Naive B cell (primary cell): ENCODE measurements at places on chromosomes 1 and 21. TPM values are rescaled to one million over a fixed set of nuclear protein-coding genes. Genes with fewer than 3 reads are reported as not detected.
A peak's percentile ranks its signal among the peaks of the same experiment; 100 is the strongest.

LRRIQ3 gene
- 9.9 TPM for polyA plus RNA-seq

DNA sequence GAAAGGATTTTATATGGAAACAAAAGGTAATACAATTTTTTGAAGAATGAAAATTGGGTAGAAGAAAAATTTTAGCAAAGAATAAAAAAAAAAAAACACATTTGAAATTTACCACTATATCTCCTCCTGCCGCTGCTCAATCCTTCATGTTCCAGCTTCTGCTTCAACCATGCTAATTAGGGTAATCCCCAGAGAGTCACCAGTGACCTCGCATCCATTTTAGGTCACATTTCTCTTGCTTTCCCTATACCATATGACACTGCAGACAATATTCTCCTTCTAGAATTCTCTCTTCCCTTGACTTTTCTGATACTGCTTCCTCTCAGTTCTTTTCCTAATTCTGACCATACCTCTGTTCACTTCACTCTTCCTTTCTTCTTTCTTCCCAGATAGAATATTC is 237.1 kb downstream of the USH2A start:
- DNase-seq = no peak
- H3K36me3 ChIP-seq = no peaks in the 10 kb centered on the region
- H3K4me3 ChIP-seq = no peak overlapping the region
- no peaks in the 10 kb centered on the region for H3K4me1 ChIP-seq
- H3K27ac ChIP-seq = no peak overlapping the region

ZNF648 gene
- not detected for polyA plus RNA-seq

- peaks cover 14% of the 10 kb centered on the region for H3K4me1 ChIP-seq
- no peaks in the 10 kb centered on the region for H3K36me3 ChIP-seq
- no peak overlapping the region for H3K27ac ChIP-seq
- peaks cover 11% of the 10 kb centered on the region for H3K27me3 ChIP-seq
- DNase-seq = no peak
Measured at GRCh38 chr1:152160576-152160975, 1.5 kb upstream of the RPTN start.

GRCh38 chr1:6118415-6118814 is 61.7 kb downstream of the CHD5 start:
- H3K36me3 ChIP-seq = no peaks in the 10 kb centered on the region
- no peak overlapping the region for H3K27ac ChIP-seq
- DNase-seq = no peak
- no peak overlapping the region for H3K4me3 ChIP-seq
- peaks cover 2% of the 10 kb centered on the region for H3K27me3 ChIP-seq
- H3K4me1 ChIP-seq = no peaks in the 10 kb centered on the region

PRKAB2 gene
- polyA plus RNA-seq = not detected

SLFNL1 gene
- polyA plus RNA-seq = 0.21 TPM

- H3K27me3 ChIP-seq = no peaks in the 10 kb centered on the region
- no peak overlapping the region for H3K27ac ChIP-seq
- peaks cover 6% of the 10 kb centered on the region for H3K4me1 ChIP-seq
- H3K36me3 ChIP-seq = no peaks in the 10 kb centered on the region
Measured at GRCh38 chr1:56566994-56567393, 12.4 kb downstream of the PLPP3 start.

DNA sequence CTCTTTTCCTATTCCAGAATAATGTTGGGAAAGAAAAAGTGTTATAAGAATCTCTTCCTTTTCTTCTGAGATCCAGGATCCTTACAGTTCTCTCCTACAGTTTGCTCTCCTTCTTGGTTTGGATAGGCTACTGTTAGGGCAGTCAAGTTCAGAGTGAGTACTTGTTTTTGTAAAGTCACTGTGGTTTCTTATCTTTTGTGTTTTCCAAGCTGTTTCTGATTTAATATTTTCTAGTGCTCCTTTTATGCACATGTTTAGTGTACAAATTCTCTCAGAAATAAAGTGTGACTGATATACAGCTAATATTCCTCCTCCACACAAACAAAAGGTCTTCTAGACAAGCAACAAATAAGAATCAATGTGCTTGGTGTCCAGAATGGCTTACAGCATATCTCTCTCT is 107.7 kb downstream of the BACH1 start:
- no peak overlapping the region for H3K27ac ChIP-seq
- DNase-seq = no peak
- no peak overlapping the region for H3K4me3 ChIP-seq
- no peaks in the 10 kb centered on the region for H3K27me3 ChIP-seq

GRCh38 chr21:45914321-45914845 is 67.2 kb upstream of the COL6A1 start:
- H3K36me3 ChIP-seq = no peaks in the 10 kb centered on the region
- no peak overlapping the region for H3K4me3 ChIP-seq
- H3K27ac ChIP-seq = no peak overlapping the region
- no peaks in the 10 kb centered on the region for H3K4me1 ChIP-seq
- H3K27me3 ChIP-seq = no peaks in the 10 kb centered on the region

DNA sequence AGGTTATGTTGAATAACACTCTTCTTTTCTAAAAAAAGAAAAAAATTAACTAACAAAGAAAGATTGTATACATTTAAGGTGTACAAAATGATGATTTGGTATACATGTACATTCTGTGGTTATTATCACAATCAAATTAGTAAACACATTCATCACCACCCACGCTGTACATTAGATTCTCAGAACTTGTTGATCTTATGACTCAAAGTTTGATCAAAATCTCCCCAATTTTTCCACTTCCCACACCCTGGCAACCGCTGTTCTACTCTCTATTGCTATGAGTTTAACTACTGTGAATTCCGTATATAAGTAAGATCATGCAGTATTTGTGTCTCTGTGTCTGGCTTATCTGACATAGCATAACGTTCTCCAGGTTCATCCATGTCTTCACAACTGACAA is 469.5 kb upstream of the CHRM3 start:
- no peaks in the 10 kb centered on the region for H3K4me1 ChIP-seq
- no peaks in the 10 kb centered on the region for H3K27me3 ChIP-seq
- H3K4me3 ChIP-seq = no peak overlapping the region
- no peak overlapping the region for H3K27ac ChIP-seq
- DNase-seq = no peak

RIPPLY3 gene
- polyA plus RNA-seq = not detected

DNA sequence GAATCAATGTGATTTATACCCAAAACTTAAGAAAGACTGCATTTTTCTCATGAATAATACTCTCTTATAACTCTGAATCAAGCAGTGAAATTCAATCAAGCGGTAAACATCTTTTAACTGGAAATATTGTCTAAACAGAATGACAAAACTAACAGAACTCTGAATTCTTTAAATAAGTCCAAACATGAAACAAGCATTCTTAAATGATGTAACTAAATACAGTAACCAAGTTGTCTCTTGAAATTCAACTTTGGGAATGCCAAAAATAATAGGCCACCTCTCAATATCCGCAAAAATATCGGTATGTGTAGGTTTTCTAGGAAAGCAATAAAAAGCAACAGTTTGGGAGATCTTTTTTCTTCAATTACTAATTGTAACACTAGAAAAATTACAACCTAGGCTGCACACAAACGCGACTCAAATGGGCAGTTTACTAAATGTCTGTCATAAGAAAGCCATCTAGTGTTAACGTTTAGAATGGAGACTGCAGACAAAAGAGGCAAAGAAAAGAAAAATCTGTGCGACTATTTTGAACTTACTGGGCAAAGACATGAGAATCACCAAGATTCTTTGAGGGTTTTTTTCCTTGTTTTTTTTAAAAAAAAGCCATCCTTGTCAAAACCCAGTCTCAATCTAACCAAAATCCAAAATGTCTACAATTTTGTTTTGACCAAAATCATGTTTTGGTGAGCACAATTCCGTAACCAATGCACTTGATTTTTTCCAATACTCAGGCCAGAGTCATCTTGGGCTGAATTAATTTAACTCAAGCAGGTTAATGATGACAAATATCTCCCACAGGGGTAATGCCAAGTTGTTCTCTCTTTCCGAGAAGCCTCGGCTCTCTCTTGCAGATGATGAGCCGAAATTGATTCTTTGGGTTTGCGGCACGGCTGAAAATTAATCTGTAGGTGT is 1.3 kb downstream of the SIPA1L2 start:
- peak overlapping the region; percentile 90 for H3K4me3 ChIP-seq
- no peaks in the 10 kb centered on the region for H3K36me3 ChIP-seq
- peaks cover 59% of the 10 kb centered on the region for H3K27me3 ChIP-seq

DNA sequence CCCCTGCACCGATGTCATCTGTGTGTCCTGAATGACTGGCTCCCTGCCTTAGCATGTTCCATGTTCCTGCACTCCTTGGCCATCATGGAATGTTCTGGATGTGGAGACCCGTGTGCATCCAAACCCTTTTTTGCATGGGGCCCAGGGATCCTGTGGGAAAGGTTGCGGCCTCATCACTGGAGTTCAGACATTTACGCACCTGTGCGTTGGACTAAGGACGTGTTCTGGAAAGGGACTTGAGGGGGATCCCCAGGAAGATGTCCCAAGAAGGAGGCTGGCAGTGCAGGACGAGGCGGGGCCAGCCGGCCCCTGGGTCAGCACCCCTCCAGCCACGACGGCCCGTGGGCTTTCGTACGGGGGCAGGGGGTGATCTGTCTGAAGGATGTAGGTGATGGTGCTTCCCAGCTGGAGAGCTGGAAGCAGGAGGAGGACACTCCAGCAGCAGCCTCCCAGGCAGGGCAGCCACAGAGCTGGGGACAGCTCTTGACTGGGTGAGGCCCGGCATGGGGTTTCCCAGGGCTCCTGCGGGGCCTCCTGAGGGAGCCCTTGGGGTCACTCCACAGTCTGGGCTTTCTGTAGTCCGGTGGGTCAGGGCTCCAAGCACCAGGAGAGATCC is 67.2 kb downstream of the SCCPDH start:
- no peak overlapping the region for H3K4me3 ChIP-seq
- H3K36me3 ChIP-seq = no peaks in the 10 kb centered on the region
- H3K27me3 ChIP-seq = peaks cover 17% of the 10 kb centered on the region
- DNase-seq = no peak

- H3K4me3 ChIP-seq = no peak overlapping the region
- DNase-seq = no peak
- no peaks in the 10 kb centered on the region for H3K36me3 ChIP-seq
- no peak overlapping the region for H3K27ac ChIP-seq
- H3K27me3 ChIP-seq = peaks cover 8% of the 10 kb centered on the region
- H3K4me1 ChIP-seq = no peaks in the 10 kb centered on the region
Measured at GRCh38 chr1:166353213-166353612, 186.4 kb upstream of the FAM78B start.

SERTAD4 gene
- not detected for polyA plus RNA-seq

- no peaks in the 10 kb centered on the region for H3K27me3 ChIP-seq
- peak overlapping the region; percentile 98 for H3K4me3 ChIP-seq
- H3K36me3 ChIP-seq = peaks cover 14% of the 10 kb centered on the region
- peaks cover 48% of the 10 kb centered on the region for H3K4me1 ChIP-seq
- peak; percentile 79 for DNase-seq
Measured at GRCh38 chr1:13700521-13701270, 708 bp downstream of the PRDM2 start.

- H3K4me1 ChIP-seq = peaks cover 21% of the 10 kb centered on the region
- no peak for DNase-seq
- H3K36me3 ChIP-seq = no peaks in the 10 kb centered on the region
- H3K27me3 ChIP-seq = peaks cover 7% of the 10 kb centered on the region
Measured at GRCh38 chr1:241837901-241838300, 10.1 kb upstream of the EXO1 start.

- no peak for DNase-seq
- no peaks in the 10 kb centered on the region for H3K27me3 ChIP-seq
- no peak overlapping the region for H3K4me3 ChIP-seq
- H3K4me1 ChIP-seq = peaks cover 30% of the 10 kb centered on the region
- no peak overlapping the region for H3K27ac ChIP-seq
Measured at GRCh38 chr1:156144742-156145141, 8.6 kb upstream of the SEMA4A start.

DNA sequence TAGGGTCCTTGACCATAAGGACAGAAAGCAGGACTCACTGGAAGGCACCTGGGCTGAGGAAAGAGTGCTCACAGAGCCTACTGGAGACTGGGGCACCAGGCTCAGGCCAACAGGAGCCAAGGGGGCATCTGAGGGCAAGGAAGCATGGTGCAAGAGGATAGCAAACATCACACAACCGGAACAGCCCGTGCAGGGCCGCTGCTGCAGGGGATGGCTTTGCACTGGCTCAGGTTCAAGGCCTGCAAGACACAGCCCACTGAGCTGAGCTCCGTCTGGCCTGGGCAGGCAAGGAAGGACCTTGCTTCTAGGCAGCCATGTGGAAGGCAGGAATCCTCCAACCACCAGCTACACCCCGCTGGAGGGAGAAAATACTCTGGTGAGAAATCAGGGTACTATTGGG is 59.8 kb upstream of the KIF26B start:
- H3K4me1 ChIP-seq = no peaks in the 10 kb centered on the region
- no peak overlapping the region for H3K4me3 ChIP-seq
- no peaks in the 10 kb centered on the region for H3K27me3 ChIP-seq
- DNase-seq = no peak

GRCh38 chr1:36342426-36343185 is 19.2 kb upstream of the EVA1B start:
- H3K27me3 ChIP-seq = no peaks in the 10 kb centered on the region
- no peak overlapping the region for H3K4me3 ChIP-seq
- peaks cover 29% of the 10 kb centered on the region for H3K36me3 ChIP-seq
- no peak overlapping the region for H3K27ac ChIP-seq

DNA sequence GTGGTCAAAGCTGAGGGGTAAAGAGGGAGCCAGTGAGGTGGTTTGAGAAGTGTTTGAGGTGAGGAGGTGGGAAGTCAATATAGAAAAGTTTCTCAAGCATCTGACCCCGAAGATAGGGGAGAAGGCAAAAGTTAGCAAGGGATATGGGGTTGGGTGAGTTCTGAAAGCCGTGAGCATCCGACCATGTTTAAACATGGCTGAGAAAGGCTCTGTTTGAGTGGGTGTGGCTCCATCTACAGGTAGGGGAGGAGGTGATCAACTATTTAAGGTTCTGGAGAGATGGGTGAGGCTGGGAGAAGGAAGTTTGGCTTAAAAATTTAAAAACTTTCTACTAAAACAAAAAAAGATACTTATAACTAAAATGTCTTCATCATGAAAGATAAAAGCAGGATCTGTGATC is 273.8 kb downstream of the KCNJ6 start:
- H3K4me1 ChIP-seq = peaks cover 10% of the 10 kb centered on the region
- H3K4me3 ChIP-seq = no peak overlapping the region
- DNase-seq = no peak
- no peak overlapping the region for H3K27ac ChIP-seq
- H3K27me3 ChIP-seq = peaks cover 38% of the 10 kb centered on the region

GRCh38 chr1:24351918-24352627 is 32.9 kb downstream of the GRHL3 start:
- no peak overlapping the region for H3K27ac ChIP-seq
- no peak overlapping the region for H3K4me3 ChIP-seq
- no peak for DNase-seq
- H3K27me3 ChIP-seq = peaks cover 14% of the 10 kb centered on the region

- H3K27me3 ChIP-seq = peaks cover 15% of the 10 kb centered on the region
- DNase-seq = peak; percentile 39
- H3K4me3 ChIP-seq = no peak overlapping the region
- no peak overlapping the region for H3K27ac ChIP-seq
- H3K4me1 ChIP-seq = peaks cover 42% of the 10 kb centered on the region
- H3K36me3 ChIP-seq = no peaks in the 10 kb centered on the region
Measured at GRCh38 chr1:18041102-18041501, 66.5 kb upstream of the IGSF21 start.

C8B gene
- not detected for polyA plus RNA-seq

- no peak overlapping the region for H3K4me3 ChIP-seq
- H3K36me3 ChIP-seq = no peaks in the 10 kb centered on the region
- H3K4me1 ChIP-seq = no peaks in the 10 kb centered on the region
- peaks cover 10% of the 10 kb centered on the region for H3K27me3 ChIP-seq
- no peak for DNase-seq
Measured at GRCh38 chr1:50989694-50990093, 19.6 kb downstream of the CDKN2C start.
